ENCODE measurements at places on chromosomes 2 and 18. TPM values are rescaled to one million over a fixed set of nuclear protein-coding genes. Genes with fewer than 3 reads are reported as not detected.

Gene TRPM8
- total RNA-seq = not detected

Gene TXNDC2
- total RNA-seq = not detected

Gene MC5R
- total RNA-seq = not detected

Gene GALM
- 24.4 TPM for total RNA-seq

Gene CTIF
- 35.0 TPM for total RNA-seq

Gene CNGA3
- 0.43 TPM for total RNA-seq

Gene LYG1
- 0.13 TPM for total RNA-seq

Gene FEV
- total RNA-seq = not detected

Gene KCNG2
- total RNA-seq = not detected

Gene HJURP
- total RNA-seq = 18.8 TPM

Gene REG3G
- total RNA-seq = not detected

Gene DSEL
- total RNA-seq = 49.8 TPM

Gene CD207
- not detected for total RNA-seq

Gene PSMA8
- not detected for total RNA-seq

Gene CHRND
- total RNA-seq = not detected

Gene RAX
- total RNA-seq = not detected

Gene STPG4
- 0.52 TPM for total RNA-seq

Gene KYNU
- 8.8 TPM for total RNA-seq

Gene STAT1
- total RNA-seq = 558 TPM

Gene ATP8B1
- total RNA-seq = 40.2 TPM

Gene PHLPP1
- 8.2 TPM for total RNA-seq

Gene GPBAR1
- total RNA-seq = 0.26 TPM

Gene CRYGC
- total RNA-seq = not detected

Gene RNU2-63P
- total RNA-seq = not detected

Gene C2orf66
- 0.13 TPM for total RNA-seq

Gene GKN2
- not detected for total RNA-seq

Gene TMEM198
- total RNA-seq = 1.3 TPM

Gene TTN
- 0.13 TPM for total RNA-seq

Gene CYP1B1
- total RNA-seq = 860 TPM

Gene RUFY4
- total RNA-seq = not detected

Gene DLX1
- not detected for total RNA-seq

Gene MYO3B
- total RNA-seq = under 0.01 TPM

Gene BIRC6
- 171 TPM for total RNA-seq

Gene TBC1D8
- total RNA-seq = 13.6 TPM

Gene BMP10
- not detected for total RNA-seq

Gene LHCGR
- 0.39 TPM for total RNA-seq

Gene PLB1
- 4.1 TPM for total RNA-seq

Gene AP1S3
- 61.7 TPM for total RNA-seq

Gene ADNP2
- total RNA-seq = 22.5 TPM

Gene CTNNA2
- not detected for total RNA-seq

Gene LIPG
- total RNA-seq = 0.32 TPM

Gene CEBPZ
- total RNA-seq = 50.6 TPM

Gene CDCA7
- 2.5 TPM for total RNA-seq

Gene NABP1
- total RNA-seq = 95.4 TPM

Gene MFF
- total RNA-seq = 128 TPM

Gene GKN1
- 0.26 TPM for total RNA-seq

Gene COLEC11
- total RNA-seq = not detected

Gene TMEM163
- total RNA-seq = not detected

Gene GRP
- not detected for total RNA-seq

Gene ZNF521
- 174 TPM for total RNA-seq

Measured in articular chondrocyte of knee joint (primary cell).